M059J (cell line): ENCODE measurements at places on chromosomes 6 and 20.

DNA sequence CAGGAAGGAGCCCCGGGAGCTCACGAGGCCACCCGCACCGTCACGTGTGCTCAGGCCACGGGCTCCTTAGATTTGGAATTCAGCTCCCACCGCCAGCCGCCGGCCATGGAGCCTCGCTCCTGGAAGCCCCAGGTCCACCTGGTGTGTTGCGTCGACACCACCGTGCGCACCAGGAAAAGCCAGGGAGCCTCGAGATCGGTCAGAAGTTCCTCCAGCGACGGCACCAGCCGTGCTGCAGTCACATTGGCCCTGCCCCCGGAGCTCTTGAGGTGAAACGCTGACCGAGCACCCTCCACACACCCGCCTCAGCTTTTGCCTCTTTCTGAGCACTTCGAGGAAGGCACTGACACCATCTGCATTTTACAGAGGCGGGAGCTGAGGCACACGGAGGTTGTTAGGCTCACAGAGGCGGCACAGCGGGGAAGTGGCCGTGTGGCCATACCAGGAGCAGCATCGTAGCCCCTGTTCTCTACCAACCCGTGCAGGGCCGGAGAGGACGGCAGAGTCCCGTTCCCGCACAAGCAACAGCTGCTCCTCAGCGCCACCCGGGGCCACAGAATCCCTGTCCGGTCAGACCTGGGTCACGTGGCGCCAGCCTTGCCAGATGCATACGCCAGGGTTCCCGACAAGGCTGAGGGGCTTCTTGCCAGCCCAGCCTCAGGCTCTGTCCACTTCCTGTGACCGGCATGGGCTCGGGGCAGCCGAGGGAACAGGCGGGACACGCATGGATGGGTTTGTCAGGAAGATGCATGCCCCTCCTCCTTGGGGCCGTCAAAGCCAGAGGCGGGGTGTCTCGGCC, 7.6 kb downstream of the NKAIN4 start:
- peak; percentile 32 for DNase-seq

GRCh38 chr6:90406142-90406794, 109.6 kb upstream of the BACH2 start:
- DNase-seq: peak; percentile 79

DNA sequence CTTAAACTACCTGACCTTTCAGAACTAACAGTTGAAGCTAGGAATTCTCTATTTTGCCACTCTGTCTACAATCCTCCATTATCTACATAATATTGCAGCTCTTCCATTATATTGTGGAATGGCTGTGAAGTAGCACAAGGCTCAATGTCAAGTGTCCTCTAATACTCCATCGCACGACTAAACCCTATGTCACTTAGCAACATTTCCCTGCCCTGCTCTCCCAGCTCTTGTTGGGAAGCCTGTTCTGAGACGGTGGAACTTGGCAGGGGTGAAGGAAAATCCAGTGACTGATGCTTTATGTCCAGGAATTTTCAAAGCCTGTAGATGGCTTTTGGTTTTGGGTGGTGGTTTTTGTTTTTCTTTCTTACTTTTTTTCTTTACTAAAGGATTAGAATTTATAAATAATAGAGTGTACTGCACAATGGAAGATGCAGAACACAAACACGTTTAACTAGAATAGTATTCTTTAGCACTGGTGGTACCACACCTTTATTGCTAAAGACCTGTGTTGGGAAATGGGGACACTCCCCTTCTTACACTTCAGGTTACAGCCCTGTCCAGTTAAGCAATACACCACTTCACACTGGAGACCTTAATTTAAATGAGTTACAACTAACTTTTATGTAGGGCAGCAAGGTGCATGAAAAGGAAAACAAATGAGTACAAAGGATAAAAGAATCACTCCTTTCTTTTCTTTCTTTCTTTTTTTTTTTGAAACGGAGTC, 20.7 kb upstream of the AMD1 start:
- DNase-seq: no peak

DNA sequence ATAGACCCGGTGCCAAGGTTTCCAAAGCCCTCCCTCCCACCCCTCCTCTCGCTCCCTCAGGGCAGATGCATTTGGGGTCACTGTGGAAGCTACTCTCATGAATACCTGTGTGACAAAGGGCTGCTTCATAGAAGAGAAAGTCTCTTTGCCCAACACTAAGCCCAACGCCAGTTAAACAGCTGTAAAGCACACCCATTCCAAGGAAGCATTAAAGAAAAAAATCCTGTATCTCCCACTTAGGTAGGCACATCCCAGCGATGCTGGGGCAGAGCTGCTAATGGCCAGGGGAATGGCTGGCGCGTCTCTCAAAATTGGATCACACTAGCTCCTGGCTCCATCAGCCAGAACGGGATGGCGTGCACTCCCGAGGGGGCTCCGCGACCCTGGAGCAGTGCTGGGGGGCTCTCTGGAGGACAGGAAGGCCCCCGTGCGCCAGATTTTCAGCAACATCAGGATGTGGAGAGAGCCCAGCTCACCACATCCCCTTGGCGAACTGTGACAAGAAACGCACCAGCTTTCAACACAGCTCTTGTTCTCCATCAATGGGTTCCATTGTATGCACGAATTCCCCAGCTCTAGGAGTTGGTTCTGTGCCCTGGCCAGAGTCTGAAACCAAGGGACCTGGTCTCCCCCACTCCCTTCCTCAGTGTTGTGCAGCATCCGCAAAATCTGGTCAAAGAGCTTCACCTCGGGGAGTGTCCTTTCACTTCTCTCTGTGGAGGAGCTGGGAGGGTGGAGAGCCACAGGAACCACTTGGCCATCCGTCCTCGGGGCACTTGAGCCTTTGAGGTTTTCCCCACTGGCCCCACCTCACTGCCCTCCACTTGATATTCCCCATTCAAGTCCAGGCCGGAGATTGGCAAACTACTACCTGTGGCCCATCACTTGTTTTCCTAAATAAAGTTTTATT, 74.1 kb downstream of the TFAP2C start:
- DNase-seq: no peak

DNA sequence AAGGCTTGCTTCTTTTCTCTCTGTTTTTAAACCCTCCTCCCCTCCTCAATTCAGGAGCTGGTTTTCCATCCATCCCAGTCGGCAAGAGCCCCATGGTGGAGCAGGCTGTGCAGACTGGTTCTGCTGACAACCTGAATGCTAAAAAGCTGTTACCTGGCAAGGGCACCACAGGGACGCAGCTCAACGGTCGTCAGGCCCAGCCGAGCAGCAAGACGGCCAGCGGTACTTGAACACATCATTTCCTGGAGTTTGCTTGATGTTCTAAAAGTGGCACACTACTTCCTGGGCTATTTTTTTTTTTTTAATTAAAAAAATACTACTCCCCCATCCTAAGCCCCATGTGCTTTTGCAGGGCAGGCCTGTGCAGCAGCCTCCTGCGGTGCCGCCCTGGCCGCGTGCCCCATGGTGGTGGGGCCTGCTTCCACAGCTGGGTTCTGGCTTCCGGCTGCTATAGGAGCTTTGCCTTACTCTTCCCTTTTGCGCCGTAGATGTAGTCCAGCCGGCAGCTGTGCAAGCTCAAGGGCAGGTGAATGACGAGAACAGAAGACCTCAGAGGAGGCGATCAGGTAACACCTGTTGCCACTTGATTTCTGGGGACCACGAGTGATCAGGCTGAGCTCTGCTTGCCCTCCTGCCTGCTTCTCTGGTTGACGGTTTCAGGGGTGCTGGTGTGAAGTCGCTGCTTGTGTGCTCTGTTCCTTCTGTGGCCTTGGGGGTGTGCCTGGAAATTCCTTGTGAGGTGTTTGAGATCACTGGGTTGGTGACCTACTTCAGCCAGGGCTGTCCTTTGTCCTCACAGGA, 7.7 kb downstream of the LSM14B start:
- DNase-seq: no peak

DNA sequence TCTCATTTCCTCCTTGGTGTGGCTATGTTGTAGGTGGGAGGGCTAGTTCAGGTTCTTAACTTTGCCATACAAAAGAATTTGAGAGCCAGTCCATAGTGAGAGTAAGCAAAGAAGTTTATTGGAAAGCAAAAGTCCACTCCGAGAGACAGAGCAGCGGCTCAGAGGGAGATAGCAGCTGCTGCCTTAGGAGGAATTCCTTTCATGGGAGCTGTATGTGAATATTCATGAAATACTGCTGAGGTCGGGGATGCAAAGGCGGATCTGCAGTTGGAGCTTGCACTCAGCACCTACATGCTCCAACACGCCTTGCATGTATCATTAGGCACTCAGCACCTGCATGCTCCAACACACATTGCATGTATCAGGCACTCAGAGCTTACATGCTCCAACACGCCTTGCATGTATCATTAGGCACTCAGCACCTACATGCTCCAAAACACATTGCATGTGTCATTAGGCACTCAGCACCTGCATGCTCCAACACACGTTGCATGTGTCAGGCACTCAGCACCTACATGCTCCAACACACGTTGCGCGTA, 54.9 kb downstream of the CDH4 start:
- no peak for DNase-seq

- peak; percentile 49 for DNase-seq
Observed at GRCh38 chr6:63643862-63644261, 8.3 kb downstream of the PHF3 start.

DNA sequence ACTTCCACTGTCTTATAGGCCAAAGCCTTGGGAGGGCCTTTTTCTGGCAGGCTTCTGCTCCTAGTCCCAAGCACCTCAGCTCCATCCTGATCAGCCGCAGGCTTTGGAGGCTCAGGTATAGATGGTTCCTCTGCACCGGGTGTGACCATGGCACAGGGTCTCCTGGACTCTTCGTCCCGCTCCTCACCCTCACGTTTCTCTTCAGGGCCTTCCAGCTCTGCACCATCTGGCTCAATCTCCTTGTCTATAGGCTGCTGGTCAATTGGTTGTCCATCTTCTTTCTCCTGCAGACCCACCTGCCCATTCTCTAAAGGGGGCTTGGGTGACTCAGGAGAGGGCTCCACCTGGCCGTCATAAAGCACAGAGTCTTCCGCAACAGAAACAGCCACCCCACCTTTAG, 37.0 kb downstream of the BFSP1 start:
- no peak for DNase-seq

DNA sequence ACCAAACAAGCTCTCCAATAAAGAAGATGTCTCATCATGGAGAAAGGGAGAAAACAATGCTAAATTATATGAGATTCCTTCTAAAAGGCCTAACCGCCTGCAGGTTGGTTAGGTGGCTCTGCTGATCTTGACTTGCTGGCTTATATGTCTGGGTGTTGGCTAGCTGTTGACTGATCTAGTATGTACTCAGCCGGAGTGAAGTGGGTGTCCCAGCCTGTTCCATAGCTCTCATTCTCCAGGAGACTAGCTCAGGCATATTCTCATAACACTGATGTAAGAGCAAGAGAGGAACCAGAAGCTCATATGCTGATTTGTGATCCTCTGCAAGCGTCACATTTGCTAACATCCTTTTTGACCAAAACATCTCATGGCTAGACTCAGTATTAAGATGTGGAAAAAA, 473.0 kb downstream of the BMP2 start:
- DNase-seq: no peak

DNA sequence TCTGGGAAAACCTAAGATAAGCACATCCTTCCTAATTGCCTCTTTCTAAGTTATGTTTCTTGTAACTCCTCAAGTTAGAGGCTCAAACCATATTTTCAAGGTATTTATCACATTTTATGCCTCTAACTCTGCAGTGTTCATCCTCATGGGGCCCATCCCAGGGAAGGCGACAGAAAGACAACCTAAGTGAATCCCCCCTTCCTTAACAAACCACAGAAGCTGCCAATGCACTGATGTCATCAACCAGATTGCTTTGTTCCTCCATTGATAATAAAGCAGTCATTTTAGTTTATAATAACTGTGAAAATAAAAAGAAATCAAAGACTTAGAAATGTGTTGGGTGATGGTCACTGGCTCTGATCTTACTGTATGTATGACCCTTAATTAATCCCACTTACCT, 119.5 kb upstream of the TCF21 start:
- DNase-seq: peak; percentile 32

DNA sequence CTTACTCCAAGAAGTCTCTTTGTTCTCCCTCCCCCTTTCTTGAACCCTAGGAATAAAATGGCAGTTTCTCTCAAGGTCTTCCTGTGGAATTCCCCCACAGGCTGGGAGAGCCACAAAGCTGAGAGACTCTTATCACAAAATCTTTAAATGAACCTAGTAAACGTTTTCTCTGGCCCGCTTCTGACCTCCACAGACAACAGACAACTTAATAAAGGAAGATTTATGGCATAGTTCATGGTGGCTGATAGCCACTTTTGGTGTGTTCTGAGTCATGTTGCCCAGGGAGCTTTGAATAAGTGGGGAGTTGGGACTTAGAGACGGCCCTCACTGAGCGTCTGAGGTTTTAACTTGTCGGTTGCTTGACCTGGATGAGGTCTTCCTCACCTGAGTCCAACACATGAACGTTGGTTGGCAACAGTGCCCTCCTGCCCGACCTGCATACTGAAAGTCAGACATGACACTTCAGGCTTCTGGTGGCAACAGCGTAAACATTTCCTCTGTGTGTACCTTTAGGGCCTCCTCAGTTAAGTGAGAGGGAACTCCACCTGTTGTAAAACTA, 124.1 kb downstream of the FOXO3 start:
- DNase-seq: peak; percentile 99

- DNase-seq: no peak
Observed at GRCh38 chr6:39898625-39899024, 35.6 kb downstream of the MOCS1 start.

- no peak for DNase-seq
Observed at GRCh38 chr20:59154317-59155013, 9.2 kb upstream of the ZNF831 start.

DNA sequence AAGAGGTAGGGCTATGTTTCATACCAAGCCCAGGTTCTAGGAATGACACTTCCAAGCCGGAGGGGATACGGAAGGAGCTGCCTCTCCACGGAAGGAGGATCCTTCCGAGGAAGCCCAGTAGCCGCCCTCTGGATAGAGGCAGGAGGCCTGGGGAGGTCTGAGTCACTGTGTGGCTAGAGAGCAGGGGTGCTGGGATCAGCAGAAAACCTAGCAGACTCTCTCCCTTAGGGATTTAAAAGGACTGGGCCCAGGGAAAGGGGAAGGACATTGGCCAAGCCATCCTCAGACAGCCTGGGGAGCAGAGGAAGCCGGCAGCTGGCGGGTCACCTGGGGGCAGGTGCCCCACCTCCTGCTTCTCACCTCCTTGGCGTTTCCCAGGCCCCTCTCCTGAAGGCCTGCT, 36.6 kb upstream of the NFATC2 start:
- peak; percentile 93 for DNase-seq

DNA sequence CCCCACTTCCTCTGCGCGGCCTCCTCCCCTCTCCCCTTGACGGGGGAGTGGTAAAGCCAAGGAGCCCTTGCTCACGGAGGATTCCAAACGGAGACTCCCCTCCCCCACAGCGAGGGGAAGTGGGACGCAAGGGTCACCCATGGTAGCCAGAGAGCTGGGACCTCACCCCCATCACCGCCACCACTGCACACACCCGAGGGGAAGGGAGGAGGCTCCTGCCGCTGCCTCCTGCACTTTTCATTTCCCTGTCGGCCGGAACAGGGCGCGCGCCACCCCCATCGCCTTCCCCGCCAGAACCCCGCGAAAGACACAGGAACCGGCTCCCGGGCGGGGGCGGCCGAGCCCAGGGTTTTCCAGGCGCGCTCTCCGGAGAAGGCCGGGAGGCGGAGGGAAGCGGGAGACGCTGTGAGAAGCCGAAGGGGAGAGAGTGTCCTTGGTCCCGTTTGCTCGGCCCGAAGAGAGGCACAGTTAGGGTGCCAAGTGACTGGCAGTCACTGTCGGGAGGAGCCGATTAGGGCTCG, 789 bp downstream of the CCND3 start:
- peak; percentile 56 for DNase-seq
